ENCODE measurements at places on chromosomes 11 and 22. TPM values are rescaled to one million over a fixed set of nuclear protein-coding genes. Genes with fewer than 3 reads are reported as not detected.

- DNase-seq = no peak
Measured at GRCh38 chr11:811446-812245, 1.9 kb downstream of the RPLP2 start.

Gene ZNF280A
- total RNA-seq = 3.7 TPM

Gene MAP4K2
- 27.7 TPM for total RNA-seq

DNA sequence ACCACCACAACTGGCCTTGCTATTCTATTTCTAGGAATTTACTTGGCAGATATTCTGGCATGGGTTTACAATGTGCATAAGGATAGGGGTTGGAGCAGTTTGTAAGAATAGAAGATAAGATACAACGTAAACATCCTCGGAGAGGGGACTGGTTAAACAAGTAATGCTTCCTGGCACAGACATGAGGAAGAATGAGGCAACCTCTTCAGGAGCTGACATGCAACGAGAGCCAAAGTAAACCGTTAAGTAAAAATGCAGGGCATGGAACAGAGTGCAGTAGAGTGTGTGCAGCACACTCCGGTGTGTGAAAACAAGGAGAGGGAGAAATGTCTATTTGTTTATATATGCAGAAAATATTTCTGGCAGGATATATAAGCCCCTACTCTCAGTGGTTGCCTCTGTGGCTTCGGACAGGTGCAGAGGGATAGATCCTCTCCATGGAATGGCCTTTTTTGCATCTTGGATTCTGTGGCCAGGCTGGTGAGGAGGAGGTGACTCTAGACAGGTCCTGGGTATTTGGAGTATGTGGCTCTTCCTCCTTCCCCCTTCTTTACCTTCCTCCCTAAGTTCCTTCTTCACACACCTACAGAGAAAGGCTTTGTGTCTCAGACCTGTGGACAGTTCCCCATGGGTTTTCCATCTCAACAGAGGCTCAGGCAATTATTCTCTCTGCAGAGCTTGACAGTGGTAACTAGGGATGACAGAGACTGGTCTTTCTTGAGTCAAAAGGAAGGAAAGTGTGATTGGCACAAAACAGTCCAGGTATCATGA, 2.5 kb downstream of the RAB36 start:
- DNase-seq = no peak

GRCh38 chr22:33361581-33361980, 303.4 kb upstream of the SYN3 start:
- DNase-seq = no peak

Gene TNNI2
- total RNA-seq = 1.2 TPM

Gene CLTCL1
- total RNA-seq = 13.7 TPM

DNA sequence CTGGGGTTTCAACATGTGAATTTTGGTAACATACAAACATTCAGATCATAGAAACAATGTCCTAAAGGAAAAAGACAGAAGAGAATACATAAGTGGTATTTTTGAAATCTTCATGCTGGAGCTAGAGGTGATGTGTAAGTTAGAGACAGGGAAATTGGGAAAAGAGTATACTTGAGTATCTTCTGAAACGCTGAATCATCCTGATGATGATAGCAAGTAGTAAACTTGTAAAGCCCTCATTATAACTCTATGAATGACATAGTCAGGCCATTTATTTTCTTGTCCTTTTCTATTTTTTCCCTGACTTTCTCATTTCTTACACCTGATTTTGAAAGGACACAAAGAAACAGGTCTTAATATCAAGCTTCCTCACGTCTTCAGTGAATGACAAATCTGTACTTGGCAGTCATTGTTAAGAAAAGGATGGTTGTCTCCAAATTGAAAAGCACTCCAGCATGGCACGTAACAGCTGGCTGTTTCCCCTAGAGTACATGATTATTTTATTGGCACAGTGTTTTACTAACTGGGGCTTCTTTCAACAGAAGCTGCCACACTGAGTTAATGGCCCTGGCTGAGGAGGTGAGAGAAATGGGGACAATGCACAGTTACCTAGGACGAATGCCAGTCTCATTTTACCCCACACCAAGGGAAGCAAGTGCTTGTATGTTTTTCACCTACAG, 140.7 kb upstream of the CTSC start:
- DNase-seq = no peak

DNA sequence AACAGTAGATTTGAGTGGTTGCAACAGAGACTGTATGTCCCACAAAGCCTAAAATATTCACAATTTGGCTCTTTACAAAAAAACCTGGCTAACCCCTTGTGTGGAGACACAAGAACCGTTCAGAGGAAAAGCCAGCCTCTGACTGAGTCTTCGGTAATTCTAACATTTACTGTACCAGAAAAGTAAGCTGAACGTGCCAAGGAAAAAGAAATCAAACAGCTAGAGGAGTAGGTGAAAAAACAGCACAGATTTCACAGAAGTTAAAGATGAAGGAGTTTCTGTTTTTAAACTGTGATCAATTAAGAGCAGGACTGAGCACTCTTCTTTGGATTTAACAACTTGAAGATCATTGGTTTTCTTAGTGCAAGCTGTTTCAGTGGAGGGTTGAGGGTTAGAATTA, 424.7 kb upstream of the KIRREL3 start:
- no peak for DNase-seq

DNA sequence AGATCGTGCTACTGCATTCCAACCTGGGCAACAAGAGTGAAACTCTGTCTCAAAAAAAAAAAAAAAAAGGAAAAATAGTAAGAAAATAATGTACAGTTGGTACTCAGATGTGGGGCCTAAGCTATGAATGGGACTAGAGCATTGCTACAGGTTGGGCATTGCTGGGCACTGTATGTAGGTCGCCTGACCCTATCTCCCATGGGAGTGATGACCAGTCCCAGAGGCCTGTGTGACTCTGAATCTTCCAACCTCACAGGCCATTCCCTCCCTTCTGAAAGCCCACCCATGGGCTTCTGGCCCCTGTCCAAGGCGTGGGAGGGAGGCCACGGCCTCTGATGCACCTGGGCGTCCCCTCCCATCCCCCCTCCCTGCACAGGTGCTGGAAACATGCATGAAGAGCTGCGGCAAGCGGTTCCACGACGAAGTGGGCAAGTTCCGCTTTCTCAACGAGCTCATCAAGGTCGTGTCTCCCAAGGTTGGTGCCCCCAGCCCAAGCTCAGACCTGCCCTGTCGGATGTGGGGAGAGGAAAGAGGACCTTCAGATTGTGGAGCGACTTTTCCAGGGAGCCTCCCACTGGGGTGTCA, 9.5 kb downstream of the GGA1 start:
- no peak for DNase-seq

DNA sequence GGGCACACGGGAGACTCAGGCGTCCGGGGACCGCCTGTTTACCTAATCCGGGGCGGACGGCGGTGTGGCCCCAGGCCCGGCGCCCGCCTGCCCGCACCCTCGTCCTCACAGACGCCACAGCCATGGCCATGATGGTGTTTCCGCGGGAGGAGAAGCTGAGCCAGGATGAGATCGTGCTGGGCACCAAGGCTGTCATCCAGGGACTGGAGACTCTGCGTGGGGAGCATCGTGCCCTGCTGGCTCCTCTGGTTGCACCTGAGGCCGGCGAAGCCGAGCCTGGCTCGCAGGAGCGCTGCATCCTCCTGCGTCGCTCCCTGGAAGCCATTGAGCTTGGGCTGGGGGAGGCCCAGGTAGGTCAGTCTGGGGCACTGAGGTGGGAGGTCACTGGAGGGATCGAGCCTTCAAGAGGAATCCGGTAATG, 10.0 kb upstream of the RAB1B start:
- DNase-seq = no peak

Gene YPEL4
- not detected for total RNA-seq

DNA sequence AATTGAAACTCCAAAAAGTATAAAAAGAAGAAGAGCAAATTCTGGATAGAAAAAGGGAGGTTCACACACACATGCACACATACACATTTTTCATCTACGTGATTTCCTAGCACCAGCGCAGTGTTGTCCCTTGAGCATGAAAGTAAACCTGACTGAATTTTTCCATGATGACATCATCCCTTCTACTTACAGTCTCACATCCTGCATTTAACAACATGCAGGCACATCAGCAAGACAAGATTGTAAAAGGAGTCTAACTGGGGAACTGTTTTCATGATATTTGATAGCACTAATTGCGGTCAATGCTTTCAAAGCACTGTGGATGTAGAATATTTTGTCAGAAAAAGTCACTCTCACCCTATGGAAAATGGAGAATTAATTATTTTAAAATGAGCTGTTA, 36.6 kb downstream of the GAS2 start:
- DNase-seq = peak; percentile 3

Gene DDTL
- not detected for total RNA-seq

- peak; percentile 62 for DNase-seq
Measured at GRCh38 chr22:18987765-18988164, 51.7 kb upstream of the PRODH start.

DNA sequence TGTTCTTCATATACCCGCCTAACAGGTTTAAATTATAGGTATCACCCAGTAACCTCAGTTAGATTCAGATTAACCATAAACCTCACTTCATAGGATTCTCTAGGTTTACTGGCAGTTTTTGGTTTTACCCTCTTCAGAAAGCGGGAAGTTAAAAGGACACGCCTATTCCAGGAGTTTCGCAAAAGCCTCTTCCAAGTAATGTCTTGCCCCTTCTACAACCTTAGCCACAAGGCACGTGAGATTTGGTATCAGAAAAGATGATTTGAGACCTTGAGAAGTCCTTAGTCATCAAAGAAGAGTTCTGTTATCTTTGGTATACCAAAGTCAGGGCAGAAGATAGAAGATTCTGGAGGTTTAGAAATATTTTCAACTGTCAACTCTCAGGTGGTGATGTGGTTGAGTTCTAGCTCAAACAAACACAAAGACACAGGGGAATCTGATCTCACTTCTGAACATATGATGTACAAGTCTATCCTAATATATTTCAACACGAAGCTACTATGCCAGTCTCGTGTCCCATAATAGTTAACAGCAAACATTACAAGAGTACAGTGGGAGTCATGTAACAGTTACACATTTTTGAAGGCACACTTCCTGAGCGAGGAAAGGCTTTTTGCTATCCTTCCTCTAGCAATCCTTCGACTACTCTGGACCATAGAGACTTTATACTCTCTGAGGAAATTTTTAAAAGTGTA, 103.5 kb downstream of the USP35 start:
- no peak for DNase-seq

DNA sequence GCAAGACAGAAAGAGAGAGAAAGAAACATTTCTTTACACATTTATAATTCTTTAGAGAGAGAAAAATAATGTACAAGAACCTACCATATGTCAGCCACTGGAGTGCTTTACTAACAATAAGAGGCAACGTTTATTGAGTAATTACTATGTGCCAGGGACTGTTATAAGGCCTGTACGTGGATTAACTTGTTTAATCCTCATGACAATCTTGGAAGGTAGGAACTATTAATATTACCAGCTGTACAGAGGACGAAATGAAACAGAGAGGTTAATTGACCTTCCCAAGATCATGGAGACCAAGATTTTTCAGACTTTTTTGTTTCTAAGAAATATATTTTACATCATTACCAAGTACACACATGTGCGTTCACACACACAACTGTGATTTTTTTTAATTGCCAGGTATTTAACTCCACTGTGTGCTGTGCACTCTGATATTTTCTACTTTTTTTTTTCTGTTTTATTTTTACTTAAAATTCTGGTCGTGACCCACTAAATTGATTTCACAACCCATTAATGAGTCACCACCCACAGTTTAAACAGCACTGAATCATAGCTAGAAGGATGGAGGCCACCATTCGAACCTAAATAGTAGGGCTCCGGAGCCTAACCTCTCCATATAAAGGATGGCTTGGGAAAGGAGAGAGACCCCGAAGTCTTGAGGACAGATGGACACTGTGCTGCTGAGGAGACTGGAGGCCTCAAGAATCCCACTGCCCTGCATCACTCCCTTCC, 21.4 kb downstream of the CREB3L1 start:
- DNase-seq = no peak

Gene HEPACAM
- not detected for total RNA-seq

DNA sequence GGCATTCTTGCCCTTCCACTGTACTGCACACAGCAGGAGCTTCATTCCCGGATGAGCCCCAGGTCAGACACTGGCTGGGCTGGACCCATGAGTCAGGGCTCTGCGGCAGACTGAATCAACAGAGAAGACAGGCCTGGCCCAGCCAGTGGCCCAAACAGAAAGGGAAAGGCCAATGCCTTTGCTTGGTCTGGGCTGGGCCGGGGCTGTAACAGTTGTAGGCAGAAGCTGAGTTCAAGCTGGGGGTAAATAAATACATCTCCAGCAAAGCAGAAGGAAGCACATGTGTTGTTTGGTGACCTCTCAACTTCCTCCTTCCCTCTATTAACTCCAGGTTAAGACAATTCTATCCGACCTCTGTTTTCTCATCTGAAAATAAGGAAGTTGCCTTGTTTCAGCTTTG, 1.8 kb upstream of the SMIM35 start:
- DNase-seq = no peak

GRCh38 chr22:27011133-27011532, 353.7 kb downstream of the MIAT start:
- DNase-seq = no peak

DNA sequence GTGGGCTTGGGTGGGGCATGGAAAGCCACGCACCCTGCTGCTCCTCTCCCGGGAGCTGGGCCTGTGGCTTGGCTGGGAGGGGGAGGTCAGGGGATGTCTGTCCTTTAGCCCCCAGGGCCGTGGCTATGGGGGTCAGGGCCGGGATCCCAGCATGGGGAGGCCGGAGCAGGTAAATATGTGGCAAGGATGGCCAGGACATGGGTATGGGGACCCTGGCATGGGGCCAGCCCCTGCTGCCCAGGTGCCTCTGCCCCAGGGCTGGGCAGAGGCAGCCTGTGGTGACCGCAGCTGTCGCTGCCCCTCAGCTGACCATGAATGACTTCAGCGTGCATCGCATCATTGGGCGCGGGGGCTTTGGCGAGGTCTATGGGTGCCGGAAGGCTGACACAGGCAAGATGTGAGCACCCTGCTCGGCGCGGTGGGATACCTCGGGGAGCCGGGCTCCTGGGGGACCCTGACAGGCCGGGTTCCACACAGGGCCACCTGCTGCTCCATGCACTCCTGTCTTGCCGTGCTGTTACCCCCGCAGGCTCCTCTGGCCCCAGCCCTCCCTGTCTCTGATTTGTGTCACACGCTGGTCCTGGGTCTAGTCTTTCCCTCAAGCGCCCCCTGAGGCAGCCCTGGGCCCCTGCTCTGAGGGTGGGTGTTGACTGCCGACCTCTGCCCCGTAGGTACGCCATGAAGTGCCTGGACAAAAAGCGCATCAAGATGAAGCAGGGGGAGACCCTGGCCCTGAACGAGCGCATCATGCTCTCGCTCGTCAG, 8.1 kb upstream of the ANKRD13D start:
- no peak for DNase-seq

DNA sequence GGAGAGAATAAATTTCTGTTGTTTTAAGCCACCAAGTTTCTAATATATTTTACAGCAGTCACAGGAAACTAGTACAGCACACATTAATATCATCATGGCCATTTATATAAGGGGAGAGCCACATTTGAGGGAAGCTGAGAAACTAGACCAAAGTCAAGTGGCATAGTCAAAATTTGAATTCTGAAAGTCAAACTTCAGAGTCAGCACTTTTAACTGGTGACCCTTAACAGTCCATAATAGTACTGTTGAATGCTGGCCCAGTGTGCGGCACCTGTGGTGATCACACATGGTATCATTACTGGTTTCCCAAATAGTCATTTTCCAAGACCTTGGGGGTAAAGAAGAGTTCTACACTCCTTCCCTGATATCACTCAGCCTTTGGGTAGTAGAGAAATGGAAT, 44.3 kb upstream of the PAX6 start:
- no peak for DNase-seq
